ENCODE measurements at places on chromosomes 1 and 21.

DNA sequence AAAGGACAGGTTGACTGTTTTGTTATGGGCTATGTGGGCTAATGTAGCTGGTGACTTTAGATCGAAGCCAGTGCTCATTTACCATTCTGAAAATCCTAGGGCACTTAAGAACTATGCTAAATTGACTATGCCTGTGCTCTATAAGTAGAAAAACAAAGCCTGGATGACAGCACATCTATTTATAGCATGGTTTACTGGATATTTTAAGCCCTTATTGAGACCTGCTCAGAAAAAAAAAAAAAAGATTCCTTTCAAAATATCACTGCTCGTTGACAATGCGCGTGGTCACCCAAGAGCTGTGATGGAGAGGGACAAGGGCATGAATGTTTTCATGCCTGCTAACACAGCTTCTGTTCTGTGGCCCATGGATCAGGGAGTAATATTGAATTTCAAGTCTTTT, 48.1 kb downstream of the CAMSAP2 start:
- no peak for DNase-seq

DNA sequence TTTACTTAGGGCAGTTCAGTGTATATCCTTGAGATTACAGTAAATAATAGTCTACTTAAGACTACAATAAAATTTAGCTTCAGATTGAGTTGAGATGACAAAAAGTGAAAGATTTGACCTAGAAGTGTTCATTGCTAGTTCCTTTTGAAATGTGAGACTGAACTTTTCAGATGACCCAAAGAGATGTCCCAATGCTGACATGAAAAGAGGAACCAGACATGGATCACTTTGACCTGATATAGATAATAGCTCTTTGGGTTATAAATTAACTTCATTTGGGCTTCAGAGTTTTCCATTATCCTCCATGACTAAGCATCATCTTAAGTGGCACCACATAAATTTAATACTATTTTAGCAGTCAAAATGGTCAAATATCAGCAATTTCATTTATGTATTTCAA, 25.7 kb upstream of the OR10J5 start:
- no peak for DNase-seq

DNA sequence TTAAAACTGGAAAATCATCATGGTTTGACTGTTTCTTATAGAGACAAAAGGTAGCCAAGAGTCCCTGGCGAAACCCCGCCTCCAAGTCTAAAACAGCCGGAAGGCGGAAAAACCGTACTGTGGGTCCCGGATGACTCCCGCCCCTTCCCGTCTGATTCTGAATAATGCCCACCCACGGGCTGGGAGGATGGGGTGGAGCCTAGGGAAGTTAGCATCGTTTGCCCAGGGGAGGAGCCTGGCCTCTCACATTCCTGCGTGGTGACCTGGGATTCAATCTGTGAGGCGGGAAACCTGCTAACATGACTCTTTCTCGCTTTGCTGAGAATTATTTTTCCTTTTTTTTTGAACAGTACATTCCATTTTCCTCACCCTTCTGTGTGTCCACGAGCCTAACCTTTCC, 124.9 kb downstream of the KCNK1 start:
- DNase-seq = no peak

GRCh38 chr1:85049735-85050166, 1.5 kb upstream of the MCOLN3 start:
- no peak for DNase-seq

All from NCI-H774 (cell line).